ENCODE measurements at places on chromosomes 1 and 21.
A peak's percentile ranks its signal among the peaks of the same experiment; 100 is the strongest.

- peak; percentile 14 for DNase-seq
Observed at GRCh38 chr21:45923146-45923545, 58.4 kb upstream of the COL6A1 start.

DNA sequence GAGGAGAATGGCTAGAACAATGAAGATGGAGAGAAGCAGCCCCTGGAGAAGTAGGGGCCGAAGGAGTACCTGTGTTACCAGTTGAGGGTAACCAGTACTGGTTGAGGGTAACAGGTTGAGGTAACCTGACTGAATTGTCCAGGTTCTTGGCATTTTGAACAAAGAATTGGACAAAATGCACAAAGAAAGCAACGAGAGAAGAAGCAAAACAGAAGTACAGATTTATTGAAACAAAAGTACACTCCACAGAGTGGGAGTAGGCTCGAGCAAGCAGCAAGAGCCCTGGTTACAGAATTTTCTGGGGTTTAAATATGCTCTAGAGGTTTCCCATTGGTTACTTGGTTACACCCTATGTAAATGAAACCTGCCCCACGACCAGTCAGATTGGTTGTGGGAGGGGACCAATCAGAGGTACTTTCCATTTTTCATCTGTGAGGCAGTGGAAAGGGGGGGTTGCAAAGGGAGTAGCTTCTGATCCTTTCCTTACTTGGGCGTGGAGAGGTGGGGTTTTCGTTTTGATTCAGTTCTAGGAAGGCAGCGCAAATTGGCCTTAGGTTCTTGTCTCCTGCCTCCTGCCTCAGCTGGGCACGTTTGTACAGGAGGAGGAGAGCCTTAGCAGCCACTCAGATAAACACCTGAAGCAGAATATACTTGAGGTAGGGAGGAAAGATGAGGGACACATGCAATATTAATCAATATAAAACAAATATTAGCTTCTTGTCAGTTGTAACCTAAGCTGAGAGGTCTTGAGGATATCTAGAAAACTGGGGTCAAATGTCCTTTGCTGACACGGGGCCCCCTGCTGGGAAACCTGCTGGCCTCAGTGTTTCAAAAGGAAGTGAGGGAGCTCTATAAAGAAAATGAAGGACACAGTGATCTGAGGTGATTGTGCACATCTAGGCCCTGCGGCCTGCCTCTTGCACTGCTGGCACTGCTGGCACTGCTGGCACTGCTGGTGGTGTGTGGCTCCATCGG is 14.3 kb upstream of the LSM10 start:
- DNase-seq: peak; percentile 93

GRCh38 chr1:43121256-43121900 is 50.7 kb downstream of the EBNA1BP2 start:
- DNase-seq: no peak

DNA sequence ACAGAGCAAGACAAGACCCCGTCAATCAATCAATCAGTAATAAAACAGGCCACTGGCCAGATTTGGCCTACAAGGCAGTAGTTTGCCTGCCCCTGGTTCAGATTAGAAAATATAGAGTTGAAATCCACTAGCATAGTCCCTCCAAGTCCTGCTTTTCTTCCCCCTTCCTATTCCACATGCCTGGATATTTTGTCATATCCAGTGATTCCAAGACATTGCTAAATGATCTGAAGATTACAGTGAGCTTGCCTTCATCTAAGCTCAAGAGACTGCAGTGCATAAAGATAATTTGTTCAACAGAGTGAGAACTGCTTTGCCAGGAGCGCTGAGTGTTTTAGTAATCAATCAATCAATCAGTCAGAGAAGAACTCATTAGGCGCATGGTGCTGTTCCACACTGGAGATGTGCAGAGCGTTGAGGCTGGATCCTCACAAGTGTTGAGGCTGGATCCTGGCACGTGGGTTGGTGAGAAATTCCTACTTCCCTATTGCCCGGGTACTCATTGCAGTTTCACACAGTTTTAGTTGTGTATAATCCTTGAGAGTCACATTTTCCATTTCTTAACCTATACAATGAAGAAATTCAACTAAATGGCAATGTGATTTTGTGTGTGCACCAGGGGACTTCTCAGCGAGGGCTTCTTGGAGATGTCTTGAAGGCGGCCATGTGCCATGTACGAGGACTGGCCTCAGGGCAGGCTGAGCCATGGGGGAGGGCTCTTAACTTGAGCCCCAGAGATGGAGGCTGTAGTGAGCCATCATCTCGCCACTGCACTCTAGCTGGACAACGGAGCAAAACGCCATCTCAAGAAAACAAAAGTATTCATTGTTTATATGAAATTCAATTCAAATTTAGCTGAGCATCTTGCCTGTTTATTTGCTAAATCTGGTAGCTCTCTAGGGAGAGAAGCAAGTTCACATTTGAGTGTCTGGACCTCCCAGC is 76.3 kb downstream of the TOMM20 start:
- DNase-seq: no peak

DNA sequence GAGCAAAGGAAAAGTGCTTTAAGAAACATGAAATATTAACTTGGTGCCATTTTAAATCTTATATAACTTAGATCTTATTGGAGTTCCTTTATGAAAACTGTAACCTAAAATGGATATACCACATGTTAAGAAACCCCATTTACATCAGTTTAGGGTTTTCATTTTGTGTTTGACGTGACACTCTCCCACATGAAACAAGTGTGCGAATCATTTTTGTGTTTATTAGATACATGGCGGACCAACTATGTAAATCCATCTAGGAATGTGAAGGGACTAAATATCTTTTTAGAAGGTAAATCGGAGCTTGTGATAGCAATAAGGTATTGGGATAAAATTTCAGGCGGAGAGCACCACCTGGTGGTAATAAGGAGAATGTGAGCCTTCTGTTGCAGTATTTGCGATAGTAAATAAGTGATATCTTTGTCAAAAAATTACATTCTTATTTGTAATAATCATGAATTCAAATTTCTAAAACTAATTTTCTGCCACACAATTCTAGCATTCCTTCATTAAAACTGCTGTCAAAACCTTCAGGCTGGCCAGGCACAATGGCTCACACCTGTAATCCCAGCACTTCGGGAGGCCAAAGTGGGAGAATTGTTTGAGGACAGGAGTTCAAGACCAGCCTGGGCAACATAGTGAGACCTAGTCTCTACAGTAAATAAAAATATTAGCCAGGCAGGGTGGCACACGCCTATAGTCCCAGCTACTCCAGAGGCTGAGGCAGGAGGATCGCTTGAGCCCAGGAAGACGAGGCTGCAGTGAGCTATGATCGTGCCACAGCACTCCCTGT is 31.3 kb downstream of the SMAP2 start:
- peak; percentile 63 for DNase-seq

DNA sequence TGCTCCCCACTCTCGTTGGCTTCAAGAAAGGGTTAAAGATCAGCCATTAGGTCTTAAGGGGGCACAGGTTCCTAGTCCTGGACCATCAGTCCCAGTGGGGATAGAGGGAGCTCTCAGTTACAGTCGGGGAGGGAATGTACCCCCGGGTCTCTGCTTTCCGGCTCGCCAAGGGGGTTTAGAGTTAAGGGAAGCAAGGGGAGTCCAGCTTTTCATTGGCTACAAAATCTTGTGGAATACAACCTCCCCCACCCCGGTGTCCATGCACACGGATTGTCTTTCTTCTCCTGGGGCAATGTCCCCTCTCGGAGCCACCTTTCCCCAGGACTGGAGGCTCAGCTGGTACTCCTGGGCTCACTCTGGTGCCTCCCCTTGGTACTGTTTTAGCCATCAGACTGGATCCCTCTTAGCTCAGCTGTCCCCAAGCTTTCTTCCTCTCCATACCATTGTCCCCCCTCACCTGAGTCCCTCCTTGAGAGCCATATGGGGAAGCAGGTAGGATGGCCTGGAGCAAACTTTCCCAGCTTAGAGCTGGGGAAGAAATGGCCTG is at the start of gene A3GALT2:
Gene A3GALT2, minus strand, starts transcription at position 480 of the 547 bp plus-strand sequence. Its CDS starts 0 bp downstream, at position 480.
- DNase-seq: no peak

GRCh38 chr21:43930074-43930847 is 65.2 kb downstream of the AGPAT3 start:
- DNase-seq: no peak

DNA sequence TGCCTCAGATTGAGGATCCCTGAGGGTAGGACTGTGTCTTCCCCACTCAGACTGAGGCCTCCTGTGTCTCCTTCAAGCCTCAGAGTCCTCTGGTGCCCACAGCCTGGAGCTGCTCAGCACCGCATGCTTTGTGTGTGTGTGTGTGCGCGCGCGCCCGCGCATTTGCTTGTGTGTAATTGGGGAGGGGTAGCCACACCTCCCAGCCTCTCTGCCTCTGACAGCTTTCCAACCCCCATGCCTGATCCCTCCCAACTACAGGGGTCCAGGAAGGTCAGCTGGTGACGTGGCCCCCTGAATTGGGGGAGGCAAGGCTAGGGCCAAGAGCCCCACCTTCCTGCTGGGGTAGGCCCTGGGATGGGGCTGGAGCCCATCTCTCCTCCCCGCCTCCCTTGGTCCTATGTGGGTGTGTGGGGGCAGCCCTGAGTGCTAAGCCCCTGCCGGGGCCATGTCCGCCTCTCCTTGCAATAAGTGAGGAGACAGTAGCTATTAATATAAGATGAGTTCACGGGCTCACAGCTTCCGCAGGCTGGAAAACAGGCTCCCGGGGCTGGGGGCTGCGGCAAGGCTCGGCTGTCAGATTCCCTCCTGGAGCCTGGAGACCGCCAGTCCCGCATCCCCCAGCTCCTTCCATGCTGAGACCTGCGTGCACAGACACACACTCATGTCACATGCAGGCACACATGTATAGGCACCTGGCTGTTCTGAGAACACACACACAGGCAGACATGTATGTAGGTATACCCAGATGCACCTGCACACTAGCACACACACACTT is 7.0 kb downstream of the GPR3 start:
- no peak for DNase-seq

- DNase-seq: no peak
Observed at GRCh38 chr1:147853391-147853790, 49.2 kb upstream of the GJA8 start.

GRCh38 chr1:73674945-73675561 is 522.9 kb downstream of the LRRIQ3 start:
- peak; percentile 2 for DNase-seq

DNA sequence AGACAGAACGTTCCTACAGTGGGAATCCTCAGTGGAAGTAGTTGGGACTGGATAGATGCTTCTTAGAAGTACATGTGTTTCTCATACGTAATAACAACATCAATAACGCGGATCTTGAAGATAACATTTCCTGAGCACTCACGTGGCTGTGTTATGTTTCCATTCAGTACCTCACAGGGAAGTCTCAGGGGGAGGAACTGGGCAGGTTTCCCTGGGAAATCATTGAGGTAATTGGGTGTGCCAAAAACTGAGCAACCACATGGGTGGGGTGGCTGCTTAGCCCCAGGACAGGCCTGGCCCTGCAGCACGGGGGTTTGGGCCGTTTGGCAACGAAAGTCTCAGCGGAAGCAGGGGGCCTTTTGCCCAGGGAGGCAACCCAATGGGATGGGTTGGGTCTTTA is 133.8 kb downstream of the ZSCAN20 start:
- no peak for DNase-seq

DNA sequence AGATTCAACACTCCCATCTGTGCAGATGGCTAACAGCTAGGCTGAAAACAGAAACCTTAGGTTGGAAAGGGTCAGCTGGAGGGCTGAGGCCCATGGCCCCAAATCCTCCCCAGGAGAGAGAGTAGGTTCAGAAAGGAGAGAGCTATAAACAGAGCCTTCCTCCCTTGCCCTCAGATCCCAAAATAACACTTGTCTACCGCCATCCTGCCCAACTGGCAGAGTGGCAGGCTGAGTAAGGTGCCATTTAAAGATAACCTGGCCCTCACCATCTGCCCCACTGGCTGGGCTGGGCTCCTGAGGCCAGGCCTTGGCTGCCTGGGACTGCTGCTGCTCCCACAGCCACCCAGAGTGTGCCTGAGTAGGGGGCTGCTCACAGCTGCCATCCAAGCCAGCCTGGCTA is 4.3 kb upstream of the SHISA4 start:
- no peak for DNase-seq

DNA sequence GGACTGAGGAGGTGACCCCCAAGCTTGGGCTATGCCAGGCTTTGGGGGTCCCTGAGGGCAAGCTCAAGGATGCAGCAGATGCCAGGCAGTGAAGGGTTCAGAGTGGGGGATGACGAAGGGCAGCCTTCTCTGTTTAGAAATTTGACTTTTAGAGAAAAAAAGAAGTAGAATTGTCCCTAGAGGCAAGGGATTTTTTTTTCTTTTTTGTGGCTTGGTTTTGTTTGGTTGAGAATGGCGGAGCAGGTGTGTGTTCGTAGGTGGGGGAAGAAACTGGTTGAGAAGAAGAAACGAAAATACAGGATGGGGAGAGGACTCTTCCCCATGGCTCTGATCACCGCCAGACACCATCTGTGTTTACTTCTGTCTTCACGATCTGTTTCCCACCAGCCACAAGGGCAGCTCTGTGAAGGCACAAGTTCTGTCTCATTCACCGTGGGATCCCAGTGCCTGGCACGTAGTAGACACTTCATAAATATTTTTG is 8.2 kb downstream of the PLA2G5 start:
- no peak for DNase-seq

DNA sequence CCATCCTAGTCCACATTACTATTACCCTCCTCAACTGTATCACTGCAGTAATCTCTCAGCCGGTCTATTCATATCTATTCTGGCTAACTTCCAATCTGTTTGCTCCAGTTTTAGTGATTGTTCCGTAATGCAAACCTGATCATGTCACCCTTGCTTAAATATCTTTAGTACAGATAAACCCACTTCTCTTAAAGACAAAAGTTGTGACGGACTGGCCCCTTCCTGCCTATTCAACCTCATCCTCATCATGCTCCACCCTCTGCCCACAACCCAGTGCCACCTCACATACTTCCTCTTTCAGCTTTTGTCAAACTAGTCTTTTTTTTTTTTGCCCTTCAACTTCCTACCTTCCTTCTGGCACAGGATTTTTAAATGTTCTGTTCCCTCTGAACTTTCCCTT is 2.8 kb upstream of the C1orf162 start:
- DNase-seq: peak; percentile 83

GRCh38 chr21:34782506-34783360 is 113.9 kb downstream of the CLIC6 start:
- no peak for DNase-seq

GRCh38 chr1:202794051-202794740 is 14.0 kb downstream of the KDM5B start:
- DNase-seq: no peak

DNA sequence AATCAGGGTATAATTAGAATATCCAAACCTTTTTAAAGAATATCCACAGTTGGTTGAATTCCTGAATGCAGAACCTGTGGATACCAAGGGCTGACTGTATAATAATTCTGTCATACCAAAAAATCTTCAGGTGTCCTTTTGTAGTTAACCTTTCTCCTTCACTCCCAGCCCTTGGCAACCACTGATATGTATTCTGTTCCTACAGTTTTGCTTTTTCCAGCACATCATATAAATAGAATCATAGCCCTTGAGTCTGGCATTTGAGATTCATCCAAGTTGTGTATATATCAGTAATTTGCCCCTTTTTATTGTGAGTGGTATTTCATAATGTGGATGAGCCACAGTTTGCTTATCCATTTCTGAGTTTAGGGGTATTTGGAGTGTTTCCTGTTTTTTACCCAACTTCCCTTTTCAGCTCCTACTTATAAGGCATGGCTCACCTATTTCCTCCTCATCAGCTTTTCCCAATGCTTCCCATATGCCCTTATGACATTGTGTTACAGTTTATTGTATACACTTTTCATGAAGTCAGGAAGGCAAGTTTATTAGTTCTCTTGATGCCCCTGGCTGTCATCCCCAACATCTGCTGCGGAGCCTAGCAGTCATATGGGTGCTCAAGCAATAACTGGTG is 35.0 kb upstream of the AGO1 start:
- no peak for DNase-seq

GRCh38 chr1:156863631-156864030 is 3.0 kb downstream of the NTRK1 start:
- DNase-seq: no peak

GRCh38 chr1:236334893-236335545 is 53.3 kb upstream of the ERO1B start:
- no peak for DNase-seq

- no peak for DNase-seq
Observed at GRCh38 chr1:57576756-57577155, 152.9 kb upstream of the DAB1 start.
